SW480 (cell line): ENCODE measurements at places on chromosomes 11 and 22.

- DNase-seq = no peak
These were observed 772.0 kb upstream of the CCDC179 start for GRCh38 chr11:23632293-23632692.

DNA sequence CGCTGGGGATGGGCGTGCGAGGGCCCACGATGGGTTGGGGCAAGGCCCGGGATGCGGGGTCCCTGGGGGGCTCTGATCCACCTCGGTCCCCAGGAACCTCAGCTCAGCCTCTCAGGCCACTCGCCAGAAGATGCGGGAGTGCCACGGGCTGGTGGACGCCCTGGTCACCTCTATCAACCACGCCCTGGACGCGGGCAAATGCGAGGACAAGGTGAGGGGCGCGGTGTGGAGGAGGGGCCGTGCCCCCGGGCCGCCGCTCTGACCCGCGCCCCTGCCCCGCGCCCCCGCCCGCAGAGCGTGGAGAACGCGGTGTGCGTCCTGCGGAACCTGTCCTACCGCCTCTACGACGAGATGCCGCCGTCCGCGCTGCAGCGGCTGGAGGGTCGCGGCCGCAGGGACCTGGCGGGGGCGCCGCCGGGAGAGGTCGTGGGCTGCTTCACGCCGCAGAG, 6.3 kb downstream of the PKP3 start:
- DNase-seq = no peak

DNA sequence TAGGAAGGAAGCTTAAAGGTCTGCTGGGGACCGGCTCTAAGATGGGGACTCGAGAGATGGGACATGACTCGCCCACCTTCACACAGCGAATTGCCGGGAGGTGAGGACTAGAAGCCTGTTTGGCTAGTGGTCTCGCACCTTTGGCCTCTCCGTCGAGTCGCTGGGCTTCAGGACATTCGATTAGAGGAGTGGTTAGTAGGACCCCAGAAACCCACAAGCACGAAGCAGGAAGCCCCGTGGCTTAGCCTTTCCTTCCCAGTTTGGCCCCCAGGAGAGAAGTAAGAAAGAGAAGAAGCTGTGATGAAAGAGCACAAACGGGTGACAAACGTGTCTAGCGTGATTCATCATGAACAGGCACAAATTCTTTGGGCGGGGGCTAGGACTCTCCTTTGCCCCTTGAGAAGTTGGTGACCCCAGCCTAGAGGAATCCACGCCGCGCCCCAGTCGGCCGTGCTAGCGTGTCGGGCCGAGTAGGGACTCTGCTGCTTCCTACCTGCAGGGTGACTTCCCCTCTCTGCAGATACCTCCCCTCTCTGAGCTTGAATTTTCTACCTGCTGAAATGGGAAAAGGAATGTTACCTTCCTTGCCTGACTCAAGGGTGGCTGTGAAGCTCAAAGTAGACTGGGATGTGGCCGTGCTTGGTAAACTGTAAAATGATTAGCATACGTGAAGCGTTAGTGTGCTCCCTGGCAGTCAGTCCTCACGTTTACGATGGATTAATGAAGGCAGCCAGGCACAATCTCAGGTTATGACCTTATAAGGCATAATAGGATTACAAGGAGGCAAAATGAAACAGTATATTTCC, 1.1 kb upstream of the ADM start:
- DNase-seq = peak; percentile 86

- peak; percentile 21 for DNase-seq
These were observed 8.7 kb upstream of the LAYN start for GRCh38 chr11:111531687-111532364.
